ENCODE measurements at places on chromosomes 3 and 15.

- DNase-seq: no peak
Measured at GRCh38 chr15:63362196-63362595, 19.4 kb downstream of the CA12 start.

DNA sequence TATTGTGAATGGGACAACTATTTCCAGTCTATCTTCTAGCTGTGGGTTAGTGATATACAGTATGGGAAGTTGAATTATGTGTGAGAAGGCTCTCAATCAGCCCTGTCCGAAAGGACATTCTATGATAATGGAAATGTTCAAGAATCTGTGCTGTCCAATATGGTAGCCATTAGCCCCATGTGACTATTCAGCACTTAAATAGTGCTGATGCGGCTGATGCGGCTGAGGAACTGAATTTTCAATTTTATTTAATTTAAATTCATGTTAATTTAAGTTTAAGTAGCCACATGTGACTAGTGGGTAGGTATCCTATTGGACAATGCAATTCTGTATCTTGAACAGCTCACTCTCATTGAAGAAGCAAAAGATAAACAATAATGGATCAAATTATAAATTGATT, 98.5 kb downstream of the MYLK start:
- DNase-seq: no peak

GRCh38 chr3:169812332-169813235, at the start of the genes LRRC34 and LRRIQ4:
LRRC34 (minus strand) TSS chr3:169812904; CDS start chr3:169812548, 356 bp downstream.
LRRIQ4 (plus strand) TSS chr3:169812870; CDS start chr3:169821922, 9,052 bp downstream.
- DNase-seq: peak; percentile 24

- peak; percentile 33 for DNase-seq
Measured at GRCh38 chr3:42547401-42547945, 34.3 kb downstream of the SEC22C start.

DNA sequence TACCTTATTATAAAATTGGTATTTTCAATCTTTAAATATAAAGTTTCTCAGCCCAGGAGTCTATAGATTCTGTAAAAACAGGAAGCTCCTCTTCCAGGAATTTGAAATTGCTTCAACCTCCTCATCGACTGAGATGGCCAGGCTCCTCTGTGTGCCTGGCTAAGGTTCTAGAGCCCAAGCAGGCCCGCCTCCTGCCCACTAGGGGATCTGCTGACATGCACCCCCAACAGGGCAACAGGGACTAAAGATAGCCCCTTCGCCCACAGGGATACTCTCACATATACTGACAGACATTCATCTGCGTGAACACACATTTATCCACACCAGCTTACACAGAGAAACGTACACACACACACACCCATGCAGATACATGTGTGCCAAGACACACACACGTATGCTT, 183.1 kb upstream of the TLE3 start:
- no peak for DNase-seq

DNA sequence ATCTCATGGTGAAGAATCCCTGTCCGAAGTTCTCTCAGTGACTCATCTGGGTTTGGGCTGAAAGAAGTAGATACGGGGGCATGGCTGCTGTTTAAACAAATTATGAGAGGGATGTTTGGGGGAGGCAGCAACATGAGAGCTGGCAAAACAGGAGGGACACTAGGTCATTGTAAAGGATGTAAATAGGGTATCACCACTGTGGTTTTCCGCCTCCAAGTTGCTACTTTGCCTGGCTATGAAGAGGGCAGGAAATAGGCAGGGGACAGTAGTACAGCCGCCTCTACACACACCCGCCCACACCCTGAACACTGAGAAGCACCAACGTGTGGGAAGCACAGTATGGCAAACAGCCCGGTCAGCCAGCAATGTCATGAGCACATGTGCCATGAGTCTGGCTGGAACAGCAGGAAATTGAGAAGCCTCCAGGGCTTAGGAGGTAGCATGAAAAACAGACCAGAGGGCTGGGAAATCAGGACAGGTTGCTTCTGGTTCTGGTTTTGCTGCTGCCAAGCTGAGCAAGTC, 17.1 kb downstream of the HEXA start:
- no peak for DNase-seq

GRCh38 chr15:62781081-62781497, 261.5 kb upstream of the TPM1 start:
- no peak for DNase-seq

DNA sequence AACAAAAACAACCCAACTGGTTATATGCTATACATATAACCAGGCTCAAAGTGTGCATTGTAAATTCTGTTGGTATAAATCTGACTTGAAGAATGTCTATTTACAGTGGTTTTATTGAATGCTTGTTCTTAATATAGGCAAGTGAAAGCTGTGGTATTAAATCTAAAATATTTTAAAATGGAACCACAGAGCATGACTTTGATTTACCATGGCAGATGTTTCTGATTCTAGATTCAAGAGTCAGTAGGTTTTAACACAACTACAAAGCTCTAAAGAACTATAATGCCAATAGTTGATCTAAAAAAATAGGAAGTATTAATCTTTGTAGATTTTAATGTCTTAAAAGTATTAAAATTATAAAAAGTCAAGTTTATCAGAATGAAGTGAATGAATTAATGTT, 141.9 kb upstream of the PLSCR5 start:
- no peak for DNase-seq

DNA sequence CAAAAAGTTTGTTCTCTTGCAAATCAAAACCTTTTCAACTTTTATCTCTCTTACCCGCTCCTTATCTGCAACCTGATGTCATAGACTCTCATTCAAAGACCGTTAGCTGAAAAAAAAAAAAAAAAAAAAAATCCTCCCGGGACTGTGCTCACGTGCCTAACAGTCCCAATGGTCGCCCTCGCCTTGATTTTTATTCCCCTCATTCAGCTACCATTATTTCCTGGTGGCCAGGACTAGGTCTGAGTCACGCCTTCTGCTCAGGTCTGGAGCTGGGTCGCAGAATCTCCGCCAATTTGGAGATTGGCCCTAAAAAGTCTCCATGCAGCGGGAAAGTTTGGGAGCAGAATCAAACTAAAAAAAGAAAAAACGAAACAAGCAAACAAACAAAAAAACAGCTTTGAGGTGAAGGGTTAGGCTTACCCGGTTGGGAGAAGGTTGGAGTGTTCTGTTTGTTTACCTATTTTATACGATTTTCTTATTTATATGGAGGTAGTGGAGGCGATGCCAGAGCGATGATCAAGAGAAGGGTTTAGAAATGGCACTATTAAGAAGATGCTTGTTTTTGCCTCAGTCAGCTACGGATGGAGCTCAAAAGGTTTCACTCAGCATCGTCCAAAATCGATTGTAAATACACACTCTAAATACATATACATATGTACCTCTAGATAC, 51.1 kb downstream of the ZIC4 start:
- no peak for DNase-seq

- no peak for DNase-seq
Measured at GRCh38 chr3:38116471-38117162, 20.3 kb downstream of the ACAA1 start.

GRCh38 chr15:56802161-56802560, 68.9 kb upstream of the ZNF280D start:
- no peak for DNase-seq

DNA sequence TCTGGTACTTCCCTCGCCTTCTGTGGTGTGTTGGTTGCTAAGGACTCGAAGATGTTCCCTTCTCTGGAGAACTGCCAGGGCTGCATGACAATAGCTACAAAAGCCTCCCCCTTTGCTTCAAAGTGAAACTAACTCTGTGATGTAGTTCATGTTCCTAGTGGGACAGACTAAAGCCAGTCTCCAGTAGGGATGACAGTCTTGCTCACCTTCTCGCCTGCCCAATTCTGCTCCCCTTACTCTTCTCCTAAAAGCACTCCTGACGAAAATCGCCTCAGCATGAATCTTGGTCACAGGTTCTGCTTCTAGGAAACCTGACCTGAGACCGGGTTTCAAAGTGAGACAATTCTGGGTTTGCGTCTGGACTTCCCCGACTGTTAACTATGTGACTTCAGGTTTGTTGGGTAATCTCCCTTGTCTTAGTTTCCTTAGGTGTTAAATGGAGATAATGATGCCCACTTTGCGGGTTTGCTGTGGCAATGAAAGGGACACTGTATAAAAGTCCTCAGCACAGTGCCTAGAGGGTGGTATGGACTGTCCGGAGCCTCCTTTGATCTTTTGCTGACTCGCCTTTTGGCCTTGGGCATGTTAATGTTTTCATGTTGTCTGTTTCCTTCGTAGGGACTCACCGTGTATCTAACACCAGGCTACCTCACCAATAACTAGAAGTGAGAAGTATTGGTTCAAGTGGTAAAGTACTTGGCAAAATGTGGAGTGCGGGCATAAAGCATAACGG, 24.9 kb upstream of the THRB start:
- no peak for DNase-seq

DNA sequence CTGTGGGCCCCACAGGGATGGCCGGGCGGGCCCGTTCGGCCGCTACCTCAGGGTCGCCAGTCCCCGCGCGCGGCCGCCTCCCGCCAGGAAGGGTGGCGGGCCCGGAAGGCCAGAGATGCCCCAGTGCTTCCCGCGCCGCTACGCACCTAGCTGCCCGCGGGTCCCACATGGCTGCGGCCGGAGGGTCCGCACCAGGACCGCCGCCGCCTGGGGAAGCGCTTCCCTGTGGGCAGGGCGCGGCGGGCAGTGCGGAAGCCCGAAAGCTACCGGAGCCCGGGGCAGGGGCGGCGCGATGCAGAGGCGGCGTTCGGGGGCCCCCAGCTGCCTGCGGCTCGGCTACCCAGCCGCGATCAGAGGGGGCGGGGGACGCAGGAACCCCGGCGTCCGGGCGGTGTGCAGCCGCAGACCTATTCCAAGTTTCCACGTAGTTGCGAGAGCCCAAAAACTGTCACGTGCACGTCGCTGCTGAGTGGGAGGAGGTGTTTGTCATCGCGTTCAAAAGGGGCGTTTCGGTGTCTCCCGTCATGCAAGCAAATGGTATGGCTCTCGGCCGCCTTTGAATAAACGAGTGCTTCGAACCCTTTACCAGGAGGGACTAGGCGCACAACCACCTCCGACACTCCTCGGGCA, at the start of gene TRANK1:
TRANK1 (minus strand) TSS at position 414 of the 630 bp plus-strand sequence; CDS start at position 169, 245 bp downstream.
- DNase-seq: peak; percentile 66

- no peak for DNase-seq
Measured at GRCh38 chr3:183215591-183216202, 37.4 kb upstream of the B3GNT5 start.

DNA sequence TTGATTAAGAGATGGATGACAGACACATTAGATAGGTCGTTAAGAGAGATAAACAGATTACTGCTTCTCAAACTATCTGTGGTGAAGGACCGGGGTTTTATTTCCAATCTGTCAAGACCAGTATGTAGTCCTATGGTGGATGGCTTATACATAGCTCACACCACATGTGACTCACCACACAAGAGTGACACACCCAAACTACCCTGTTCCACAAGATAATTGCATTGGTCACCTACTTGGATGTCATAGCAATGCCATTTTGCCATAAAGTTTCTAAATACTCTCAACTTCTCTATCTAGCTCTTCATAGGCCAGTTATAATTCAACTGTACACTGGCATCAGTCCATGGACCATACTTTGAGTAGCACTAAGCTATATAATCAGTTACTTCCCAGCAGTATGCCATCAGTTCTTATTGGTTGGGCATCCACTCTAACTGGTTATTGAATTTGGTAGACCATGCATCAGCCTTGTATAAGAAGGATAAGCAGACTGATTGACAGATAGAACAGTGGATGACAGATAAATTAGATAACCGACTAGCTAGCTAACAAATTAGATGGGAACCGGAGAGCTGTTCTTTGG, 11.6 kb downstream of the WWTR1 start:
- DNase-seq: no peak

DNA sequence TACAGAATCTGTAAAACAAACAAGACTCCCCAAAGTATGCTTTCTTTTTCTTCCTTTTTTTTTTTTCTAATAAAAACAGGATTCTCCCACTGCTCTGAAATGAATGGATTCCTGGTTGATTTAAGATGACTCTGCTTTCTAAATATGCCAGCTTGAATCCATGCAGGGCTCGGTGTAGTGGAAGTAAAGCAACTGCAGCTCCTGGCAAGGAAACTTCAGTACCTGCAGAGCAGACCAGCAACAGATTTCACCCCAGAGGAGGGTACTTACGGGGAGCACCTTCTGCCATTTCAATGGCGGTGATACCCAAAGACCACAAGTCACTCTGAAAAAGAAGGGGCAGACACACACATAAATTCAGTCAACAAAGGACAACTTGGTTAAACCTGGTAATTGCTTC, 150.5 kb upstream of the SLC2A2 start:
- no peak for DNase-seq

DNA sequence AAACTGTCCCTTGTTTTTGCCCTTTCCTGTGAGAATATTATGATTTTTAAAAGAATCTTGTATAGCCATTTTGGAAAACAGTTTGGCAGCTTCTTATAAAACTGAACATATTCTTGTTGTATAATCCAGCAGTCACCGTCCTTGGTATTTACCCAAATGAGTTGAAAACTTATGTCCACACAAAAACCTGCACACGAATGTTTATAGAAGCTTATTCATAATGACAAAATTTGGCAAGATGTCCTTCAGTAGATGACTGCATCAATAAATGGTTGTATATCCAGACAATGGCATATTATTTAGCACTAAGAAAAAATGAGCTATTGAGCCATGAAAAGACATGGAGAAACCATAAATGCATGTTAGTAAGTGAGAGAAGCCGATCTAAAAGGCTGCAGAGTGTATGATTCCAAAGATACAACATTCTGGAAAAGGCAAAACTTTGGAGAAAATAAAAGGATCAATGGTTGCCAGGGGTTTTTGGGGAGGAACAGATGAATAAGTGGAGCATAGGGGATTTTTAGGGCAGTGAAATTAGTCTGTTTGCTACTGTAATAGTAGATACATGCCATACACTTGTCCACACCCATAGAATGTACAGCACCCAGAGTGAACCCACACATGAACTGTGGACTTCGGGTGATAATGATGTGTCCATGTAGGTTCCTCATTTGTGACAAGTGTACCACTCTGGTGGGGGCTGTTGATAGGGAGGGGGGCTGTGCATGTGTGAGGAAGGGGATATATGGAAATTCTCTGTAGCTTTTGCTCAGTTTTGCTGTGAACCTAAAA, 31.7 kb downstream of the LIMD1 start:
- DNase-seq: no peak

DNA sequence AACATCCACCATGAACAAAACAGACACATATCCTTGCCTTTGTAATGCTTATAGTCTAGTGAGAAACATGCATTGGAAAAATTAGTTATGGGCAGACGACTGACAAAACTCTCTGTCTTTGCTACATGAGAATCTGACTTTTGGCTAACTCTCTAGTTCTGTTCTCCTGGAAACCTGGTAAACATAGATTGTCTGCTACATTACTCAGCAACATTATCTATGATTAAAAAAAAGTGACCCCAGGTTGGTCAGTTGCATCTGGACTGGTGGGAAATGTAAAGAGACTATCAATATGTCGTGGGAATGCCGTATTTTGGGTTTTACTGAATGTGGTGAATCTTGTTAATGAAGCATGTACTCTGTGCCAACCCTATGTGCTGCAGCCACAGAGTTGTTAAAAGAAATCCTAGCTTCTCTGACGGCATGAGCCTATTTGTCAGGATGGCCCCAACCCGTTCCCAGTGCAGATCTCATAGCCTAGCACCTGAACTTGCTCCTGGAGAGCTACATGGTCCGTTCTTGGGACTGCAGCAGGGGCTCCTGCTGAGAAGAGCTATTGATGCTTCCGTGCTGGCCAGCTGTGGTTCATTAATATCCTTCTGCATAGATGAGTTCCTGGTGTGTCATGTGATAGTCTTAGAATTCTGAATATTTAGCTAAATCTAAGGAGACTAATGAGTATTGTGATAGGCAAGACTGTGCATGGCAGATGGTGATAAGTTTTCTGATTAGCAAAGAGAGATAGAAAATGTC, 311.7 kb upstream of the ZNF717 start:
- no peak for DNase-seq

- no peak for DNase-seq
Measured at GRCh38 chr15:91152896-91153581, 53.0 kb downstream of the SV2B start.

- DNase-seq: no peak
Measured at GRCh38 chr3:135966962-135967274, 1.4 kb downstream of the PPP2R3A start.

- no peak for DNase-seq
Measured at GRCh38 chr3:144548346-144548745, 576.7 kb downstream of the DIPK2A start.
